Activated naive CD8-positive, alpha-beta T cell treated with anti-CD3 and anti-CD28 coated beads, Interleukin-2, amount 10 ng/mL, durations not matched to agents 7 days and 5 days (primary cell): ENCODE measurements at places on chromosomes 11 and 22. TPM values are rescaled to one million over a fixed set of nuclear protein-coding genes. Genes with fewer than 3 reads are reported as not detected.

DNA sequence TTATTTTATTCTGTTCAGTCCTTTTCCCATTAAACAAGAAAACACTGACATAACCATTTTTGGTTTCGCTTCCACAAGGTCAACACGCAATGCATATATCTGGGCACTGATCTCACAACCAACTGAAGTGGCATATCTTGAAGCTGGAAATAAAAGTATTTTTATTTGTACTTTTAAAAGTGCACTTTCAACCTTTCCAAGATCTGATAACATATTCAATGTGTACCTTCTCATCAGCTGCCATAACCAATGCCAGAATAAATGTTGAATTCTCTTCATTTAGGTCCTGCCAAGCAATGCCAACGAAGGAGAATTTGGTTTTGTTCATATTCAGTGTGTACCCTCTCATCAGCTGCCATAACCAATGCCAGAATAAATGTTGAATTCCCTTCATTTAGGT is 148.9 kb upstream of the CEP126 start:
- DNase-seq = no peak
- no peak overlapping the region for H3K4me3 ChIP-seq
- H3K36me3 ChIP-seq = no peaks in the 10 kb centered on the region
- H3K27me3 ChIP-seq = no peaks in the 10 kb centered on the region

GRCh38 chr11:104402812-104403521 is 239.0 kb upstream of the PDGFD start:
- no peak overlapping the region for H3K4me3 ChIP-seq
- DNase-seq = no peak

DNA sequence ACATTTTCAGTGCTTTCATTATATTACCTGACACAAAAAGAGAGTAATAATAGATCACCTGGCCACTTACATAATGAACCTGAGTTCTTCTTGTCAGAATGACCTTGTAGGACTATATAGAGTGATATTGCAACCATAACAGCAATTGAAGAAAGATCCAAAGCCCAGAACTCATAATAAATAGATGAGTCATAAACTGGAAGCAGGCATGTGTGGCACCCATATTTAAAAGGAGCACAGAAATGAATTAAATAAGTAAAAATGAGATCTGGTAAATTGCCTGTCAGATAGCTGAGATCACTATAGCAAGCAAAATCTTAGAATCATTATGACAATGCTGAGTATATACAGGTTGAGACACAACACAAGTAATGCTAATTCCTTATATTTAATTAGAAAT is 331.8 kb downstream of the AASDHPPT start:
- H3K27me3 ChIP-seq = no peaks in the 10 kb centered on the region
- H3K4me3 ChIP-seq = no peak overlapping the region
- H3K27ac ChIP-seq = no peak overlapping the region
- no peak for DNase-seq
- H3K4me1 ChIP-seq = no peaks in the 10 kb centered on the region

GRCh38 chr11:122205036-122205435 is 89.0 kb upstream of the BLID start:
- H3K36me3 ChIP-seq = no peaks in the 10 kb centered on the region
- H3K27ac ChIP-seq = no peak overlapping the region
- no peak for DNase-seq

DNA sequence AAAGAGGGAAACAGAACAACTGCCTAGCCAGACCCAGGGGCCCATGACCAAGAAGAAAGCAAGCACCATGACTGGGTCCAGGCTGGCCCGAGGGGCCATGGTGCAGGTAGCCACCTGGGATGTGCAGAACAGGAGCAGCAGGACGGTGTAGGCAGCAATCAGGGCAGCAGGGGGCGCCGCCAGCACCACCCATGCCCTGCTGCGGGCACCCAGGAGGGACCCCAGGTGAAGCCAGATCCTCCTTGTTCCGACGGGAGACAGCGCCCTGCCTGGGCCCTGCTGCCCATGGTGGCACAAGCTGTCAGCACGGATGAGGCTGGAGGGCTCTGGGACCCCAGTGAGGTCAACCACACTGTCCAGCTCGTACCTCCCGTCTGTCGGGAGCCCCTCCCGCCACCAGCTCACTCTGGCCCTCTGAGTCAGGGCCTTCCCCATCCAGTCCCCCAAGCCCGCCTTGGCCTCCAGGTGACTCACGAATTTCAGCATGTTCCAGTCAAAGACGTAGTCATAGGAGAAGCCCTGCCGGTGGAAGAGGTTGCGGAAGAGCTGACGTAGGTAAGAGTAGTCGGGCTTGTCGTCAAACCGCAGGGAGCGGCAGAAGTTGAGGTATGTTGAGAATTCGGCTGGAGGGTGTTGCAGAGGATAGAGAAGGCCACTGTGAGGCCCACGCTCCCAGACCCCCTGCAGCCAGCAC is 18.8 kb downstream of the CSNK1E start:
- peak; percentile 60 for DNase-seq
- peaks cover 2% of the 10 kb centered on the region for H3K36me3 ChIP-seq
- no peak overlapping the region for H3K4me3 ChIP-seq

GRCh38 chr22:30196141-30196879 is 50.2 kb downstream of the LIF start:
- H3K36me3 ChIP-seq = peaks cover 21% of the 10 kb centered on the region
- H3K4me3 ChIP-seq = peak overlapping the region; percentile 61
- DNase-seq = no peak
- no peaks in the 10 kb centered on the region for H3K27me3 ChIP-seq

DNA sequence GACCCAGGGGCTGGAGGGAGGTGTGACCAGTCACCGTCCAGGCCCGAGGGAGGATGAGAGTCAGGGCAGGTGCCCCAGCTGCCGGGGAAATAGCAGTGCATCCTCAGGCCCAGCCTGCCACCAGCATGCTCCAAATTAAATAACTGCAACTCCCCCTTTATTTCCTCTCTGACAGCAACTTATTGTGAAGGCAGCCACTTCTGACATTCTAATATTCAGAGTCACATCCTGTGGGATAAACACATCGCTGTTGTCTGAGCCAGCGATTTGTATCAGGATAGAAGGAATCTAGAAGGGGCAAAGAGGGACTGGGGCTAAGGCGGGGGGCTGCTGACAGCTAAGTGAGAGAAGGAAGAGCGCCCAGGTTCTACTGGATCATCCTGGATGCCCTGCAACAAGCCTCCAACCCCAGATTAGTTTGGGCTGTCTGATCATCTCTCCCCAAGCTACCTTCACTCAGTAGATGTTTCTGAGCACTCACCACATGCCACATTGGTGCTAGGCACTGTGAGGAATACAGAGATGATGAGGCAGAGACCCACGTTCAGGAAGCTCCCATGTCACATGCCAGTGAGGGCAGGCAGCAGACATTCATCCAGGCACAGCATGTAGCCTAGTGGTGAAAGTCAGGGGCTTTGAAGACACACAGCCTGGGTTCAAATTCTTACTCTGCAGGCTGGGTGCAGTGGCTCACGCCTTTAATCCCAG is 214.1 kb downstream of the BUD13 start:
- H3K4me1 ChIP-seq = no peaks in the 10 kb centered on the region
- no peak overlapping the region for H3K27ac ChIP-seq
- DNase-seq = no peak
- H3K27me3 ChIP-seq = peaks cover 2% of the 10 kb centered on the region
- H3K4me3 ChIP-seq = no peak overlapping the region

- DNase-seq = no peak
- peaks cover 36% of the 10 kb centered on the region for H3K36me3 ChIP-seq
- peaks cover 24% of the 10 kb centered on the region for H3K4me1 ChIP-seq
- H3K4me3 ChIP-seq = no peak overlapping the region
- no peaks in the 10 kb centered on the region for H3K27me3 ChIP-seq
These were observed 16.0 kb downstream of the MAML2 start for GRCh38 chr11:96326959-96327358.

DNA sequence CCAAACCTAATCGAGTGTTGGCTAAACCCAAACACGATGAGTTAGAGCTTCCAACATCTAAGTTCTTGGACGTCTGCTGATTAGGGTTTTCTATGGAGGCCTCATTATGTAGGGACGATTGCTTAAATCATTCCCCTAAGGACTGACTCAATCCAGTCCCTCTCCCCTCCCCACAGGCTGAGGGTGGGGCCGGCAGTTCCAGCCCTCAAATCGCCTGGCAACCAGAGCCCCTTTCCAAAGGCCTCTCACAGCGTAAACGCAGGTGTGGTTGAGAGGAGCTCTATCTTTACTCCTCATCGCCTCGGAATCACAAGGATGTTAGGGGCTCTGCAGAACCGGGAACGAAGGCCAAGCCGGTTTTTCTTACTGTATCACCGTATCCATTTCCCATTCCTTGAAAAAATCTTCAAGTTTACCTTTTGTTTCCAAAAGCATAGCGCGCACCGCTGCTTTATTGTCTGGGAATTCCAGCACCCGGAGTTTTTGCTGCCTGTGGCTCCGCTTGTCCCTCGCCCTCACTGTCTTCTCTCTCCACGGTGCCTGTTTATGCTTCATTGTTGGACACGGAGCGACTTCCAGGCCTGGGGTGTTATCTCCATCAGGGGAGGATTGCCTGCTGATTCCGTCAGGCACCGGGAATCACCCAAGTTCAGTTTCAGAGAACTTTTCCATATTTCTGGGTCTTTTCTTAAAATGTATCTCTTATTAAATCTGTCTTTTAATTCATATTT is 13.8 kb upstream of the IFITM3 start:
- H3K27ac ChIP-seq = no peak overlapping the region
- H3K4me3 ChIP-seq = no peak overlapping the region
- H3K27me3 ChIP-seq = no peaks in the 10 kb centered on the region
- DNase-seq = no peak
- peaks cover 17% of the 10 kb centered on the region for H3K36me3 ChIP-seq

GRCh38 chr11:6618117-6619003 is 862 bp downstream of the TPP1 start:
- DNase-seq = peak; percentile 45
- H3K27me3 ChIP-seq = no peaks in the 10 kb centered on the region
- H3K4me1 ChIP-seq = peaks cover 5% of the 10 kb centered on the region
- no peak overlapping the region for H3K4me3 ChIP-seq
- H3K36me3 ChIP-seq = peaks cover 13% of the 10 kb centered on the region

- DNase-seq = no peak
- no peak overlapping the region for H3K27ac ChIP-seq
- no peaks in the 10 kb centered on the region for H3K27me3 ChIP-seq
- no peaks in the 10 kb centered on the region for H3K4me1 ChIP-seq
- H3K36me3 ChIP-seq = peaks cover 19% of the 10 kb centered on the region
- no peak overlapping the region for H3K4me3 ChIP-seq
These were observed 11.7 kb downstream of the GUCD1 start for GRCh38 chr22:24543185-24543601.

DNA sequence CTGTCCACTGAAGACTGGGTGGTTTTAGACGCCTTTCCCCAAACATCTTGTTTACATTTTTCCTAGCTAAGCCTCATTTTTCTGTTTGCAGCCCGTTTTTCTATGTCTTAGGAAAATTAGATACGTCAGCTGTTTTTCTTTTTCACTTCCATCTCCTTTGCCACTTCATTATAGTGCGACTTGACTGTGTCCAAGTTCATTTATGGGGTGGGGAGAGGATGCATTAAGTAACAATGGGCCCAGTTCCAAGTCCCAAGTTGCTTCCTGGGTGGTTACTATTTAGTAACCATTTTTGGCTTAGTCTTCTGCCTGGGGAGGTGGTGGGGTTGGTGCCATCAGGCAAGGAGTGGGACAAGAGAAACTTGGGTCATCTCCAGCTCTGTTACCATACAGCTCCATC is 83.0 kb downstream of the TRAF6 start:
- peaks cover 19% of the 10 kb centered on the region for H3K27me3 ChIP-seq
- H3K4me3 ChIP-seq = no peak overlapping the region
- DNase-seq = no peak
- no peak overlapping the region for H3K27ac ChIP-seq

The TREH gene
- total RNA-seq = not detected

The PKDREJ gene
- not detected for total RNA-seq

The VSTM5 gene
- not detected for total RNA-seq
